ENCODE measurements at places on chromosomes 13 and 19. TPM values are rescaled to one million over a fixed set of nuclear protein-coding genes. Genes with fewer than 3 reads are reported as not detected.

Gene CGB8
- not detected for polyA plus RNA-seq

Gene LGALS14
- polyA plus RNA-seq, result not detected

Gene NECTIN2
- 0.34 TPM for polyA plus RNA-seq

Gene ZNF575
- 1.1 TPM for polyA plus RNA-seq

DNA sequence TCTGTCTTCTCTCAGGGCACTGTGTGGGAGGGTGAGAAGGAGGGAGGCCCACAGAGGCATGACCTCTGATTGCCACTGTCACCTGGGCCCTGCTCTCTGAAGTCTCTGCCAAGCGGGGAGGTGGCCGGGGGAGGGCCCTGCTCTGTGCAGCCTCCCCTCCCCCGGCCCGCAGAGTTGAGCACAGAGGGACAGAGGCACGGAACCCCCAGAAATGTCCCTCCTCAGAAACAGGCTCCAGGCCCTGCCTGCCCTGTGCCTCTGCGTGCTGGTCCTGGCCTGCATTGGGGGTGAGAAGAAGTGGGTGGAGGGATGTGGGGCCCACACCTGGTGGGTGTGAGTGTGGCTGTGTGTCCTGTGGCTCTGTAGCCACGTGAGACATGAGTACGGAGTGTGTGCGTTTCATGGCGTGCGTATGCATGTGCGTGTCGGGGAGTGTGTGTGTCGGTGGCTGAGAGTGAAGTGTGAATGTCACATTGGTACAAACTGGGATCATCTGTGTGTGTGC is at the start of gene APOC4:
Gene APOC4 (plus strand): TSS at position 171 of the 505 bp plus-strand sequence. CDS start 41 bp downstream, at position 212.
- DNase-seq, result no peak

- DNase-seq, result no peak
Measured at GRCh38 chr13:20991741-20992520, 69.5 kb downstream of the LATS2 start.

DNA sequence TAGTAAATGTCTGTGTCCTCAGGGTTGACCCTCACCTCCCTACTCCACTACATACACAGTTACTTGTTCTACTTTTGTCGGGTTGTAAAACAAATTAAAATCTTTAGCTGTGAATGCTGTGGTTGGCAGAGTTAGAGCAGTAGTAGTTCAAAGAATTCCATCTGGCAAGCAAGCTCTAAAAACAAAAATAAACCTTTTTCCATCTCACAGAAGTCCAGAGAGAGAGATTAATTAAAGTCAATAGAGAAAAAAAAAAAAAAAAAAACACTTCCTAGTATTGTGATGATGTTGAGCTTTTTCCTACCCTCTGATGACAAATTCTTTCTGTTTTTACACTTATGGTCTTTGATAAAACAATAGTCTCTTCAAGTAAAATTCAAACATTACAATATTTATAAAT is 338.4 kb downstream of the PCDH17 start:
- no peak for DNase-seq

GRCh38 chr19:42455621-42456081 is 12.9 kb upstream of the CXCL17 start:
- no peak for DNase-seq

DNA sequence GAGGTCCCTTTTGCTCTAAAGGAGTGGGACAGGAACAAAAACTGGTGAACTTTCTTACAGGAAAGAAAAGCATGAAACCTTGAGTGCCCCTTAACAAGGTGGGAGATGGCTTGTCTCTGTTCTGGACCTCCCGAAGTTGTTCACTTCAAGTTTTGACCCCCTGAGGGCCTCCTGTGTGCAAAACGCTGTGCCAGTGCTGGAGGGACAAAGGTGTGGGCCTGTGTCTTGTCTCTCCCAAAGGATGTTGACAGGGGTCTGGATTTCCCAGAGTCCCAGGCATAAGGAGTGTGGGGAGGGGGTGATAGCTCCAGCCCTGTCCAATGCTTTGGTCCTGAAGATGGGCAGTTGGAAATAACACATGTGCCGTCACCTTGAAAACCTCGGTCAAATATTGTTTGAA is 6.5 kb downstream of the ZNF536 start:
- no peak for DNase-seq

DNA sequence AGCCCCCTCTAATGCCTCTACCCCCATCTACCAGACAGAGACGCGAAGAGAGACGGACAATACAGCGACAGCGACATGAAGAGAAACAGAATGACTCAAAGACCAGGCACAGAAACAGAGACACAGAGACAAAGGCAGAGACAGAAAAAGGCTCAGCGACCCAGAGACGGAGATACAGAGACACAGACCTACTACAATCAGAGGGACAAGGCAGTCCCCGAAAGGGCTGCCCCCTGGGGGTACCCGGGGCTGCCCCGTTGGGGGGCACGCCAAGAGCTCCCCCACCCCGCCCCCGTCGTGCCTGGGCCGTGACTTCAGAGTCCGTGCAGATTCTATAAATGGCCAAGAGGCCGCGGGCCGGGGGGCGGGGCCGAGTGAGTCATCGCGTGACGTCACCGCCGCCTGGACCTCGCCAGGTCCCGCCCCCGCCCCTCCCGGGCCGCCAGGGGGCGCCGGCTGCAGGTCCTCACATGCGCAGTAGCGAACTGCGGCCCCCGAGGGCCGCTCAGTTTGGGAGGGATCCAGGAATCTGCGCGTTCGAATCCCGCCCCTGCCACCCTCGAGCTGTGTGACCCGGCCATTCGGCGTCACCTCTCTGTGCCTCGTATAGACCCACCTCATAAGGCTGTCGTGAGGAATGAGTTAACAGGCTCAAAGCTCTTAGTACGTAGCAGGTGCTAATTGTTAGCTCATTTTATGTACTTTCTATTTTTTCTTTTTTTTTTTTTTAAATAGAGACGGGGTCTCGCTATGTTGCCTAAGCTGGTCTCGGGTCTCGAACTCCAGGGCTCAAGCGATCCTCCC is 2.7 kb upstream of the CNN1 start:
- DNase-seq, result peak; percentile 83

DNA sequence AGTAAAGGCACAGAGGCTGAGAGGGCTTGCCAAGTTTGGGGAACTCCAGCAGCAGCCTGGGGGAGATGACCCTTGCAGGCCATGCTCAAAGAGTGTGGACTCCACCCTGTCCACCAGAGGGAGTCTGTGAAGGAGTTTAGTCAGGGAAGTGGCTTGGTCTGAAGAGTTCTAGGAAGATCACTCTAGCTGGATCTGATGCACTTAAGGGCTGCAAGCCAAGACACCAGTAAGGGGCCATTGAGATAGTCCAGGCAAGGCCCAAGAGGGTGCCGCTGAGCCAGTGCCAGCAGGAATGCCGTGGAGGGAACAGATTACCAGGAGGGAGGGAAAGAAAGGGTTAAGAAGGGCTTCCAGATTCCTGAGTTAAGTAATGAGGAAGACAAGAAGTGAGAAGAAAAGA is 68.7 kb downstream of the ZAR1L start:
- DNase-seq, result peak; percentile 13

DNA sequence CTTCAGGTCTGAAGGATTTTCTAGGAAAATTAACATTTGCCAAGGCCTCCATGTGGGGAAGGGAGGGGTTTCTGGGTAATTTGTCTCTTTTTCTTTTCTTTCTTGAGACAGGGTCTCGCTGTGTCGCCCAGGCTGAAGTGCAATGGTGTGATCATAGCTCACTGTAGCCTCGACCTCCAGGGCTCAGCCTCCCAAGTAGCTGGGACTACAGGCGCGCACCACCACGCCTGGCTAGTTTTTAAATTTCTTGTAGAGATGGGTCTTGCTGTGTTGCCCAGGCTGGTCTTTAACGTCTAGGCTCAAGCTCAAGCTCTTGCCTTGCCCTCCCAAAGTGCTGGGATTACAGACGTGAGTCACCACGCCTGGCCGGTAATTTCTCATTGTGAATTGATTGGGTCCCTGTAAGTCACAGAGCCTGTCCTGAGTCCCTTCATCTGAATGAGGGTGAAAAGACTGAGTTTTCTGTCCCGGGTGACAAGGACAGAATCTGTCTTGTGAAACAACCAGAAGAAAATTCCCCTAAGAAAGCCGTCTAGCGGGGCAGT is 10.0 kb upstream of the SPC24 start:
- DNase-seq, result no peak

- DNase-seq, result peak; percentile 95
Measured at GRCh38 chr13:52450012-52450792, at the start of gene VPS36. Gene VPS36 (minus strand): TSS chr13:52450634. CDS start chr13:52450594, 40 bp downstream.
